M059J (cell line): ENCODE measurements at places on chromosomes 2 and 18.

- DNase-seq = no peak
These were observed 19.3 kb downstream of the INPP5D start for GRCh38 chr2:233079473-233079877.

DNA sequence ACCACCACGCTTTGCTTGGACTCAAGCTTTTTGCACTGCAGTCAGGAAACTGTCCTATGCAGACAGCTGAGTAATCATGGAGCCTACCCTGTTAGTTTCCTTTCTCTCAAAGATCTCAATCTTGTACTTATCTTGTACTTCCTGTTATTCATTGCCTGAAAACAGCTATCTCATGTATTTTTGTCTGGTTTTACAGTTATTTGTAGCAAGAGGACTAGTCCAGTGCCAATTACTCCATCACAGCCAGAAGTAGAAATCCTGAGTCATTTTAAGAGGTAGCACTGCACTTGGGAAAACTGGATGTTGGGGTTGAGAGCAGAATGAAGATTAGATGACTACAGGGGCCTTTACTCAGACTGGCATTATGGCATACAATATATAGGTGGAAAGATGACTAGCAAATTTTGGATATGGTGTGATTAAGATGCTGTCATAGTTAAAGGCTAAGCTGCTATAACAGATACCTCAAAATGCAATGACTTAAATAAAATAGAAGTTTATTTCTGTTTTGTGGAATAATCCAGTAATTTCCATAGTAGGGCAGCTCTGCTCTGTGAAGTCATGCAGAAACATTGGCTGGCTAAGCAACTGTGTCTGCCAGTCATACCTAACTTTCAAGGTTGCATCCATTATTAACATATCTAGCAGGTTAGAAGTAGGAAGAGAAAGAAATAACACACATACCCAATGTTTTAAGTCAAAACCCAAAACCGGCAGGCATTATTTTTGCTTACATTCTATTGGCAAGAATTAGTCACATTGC lies 21.1 kb upstream of the CHMP3 start:
- DNase-seq = peak; percentile 60

DNA sequence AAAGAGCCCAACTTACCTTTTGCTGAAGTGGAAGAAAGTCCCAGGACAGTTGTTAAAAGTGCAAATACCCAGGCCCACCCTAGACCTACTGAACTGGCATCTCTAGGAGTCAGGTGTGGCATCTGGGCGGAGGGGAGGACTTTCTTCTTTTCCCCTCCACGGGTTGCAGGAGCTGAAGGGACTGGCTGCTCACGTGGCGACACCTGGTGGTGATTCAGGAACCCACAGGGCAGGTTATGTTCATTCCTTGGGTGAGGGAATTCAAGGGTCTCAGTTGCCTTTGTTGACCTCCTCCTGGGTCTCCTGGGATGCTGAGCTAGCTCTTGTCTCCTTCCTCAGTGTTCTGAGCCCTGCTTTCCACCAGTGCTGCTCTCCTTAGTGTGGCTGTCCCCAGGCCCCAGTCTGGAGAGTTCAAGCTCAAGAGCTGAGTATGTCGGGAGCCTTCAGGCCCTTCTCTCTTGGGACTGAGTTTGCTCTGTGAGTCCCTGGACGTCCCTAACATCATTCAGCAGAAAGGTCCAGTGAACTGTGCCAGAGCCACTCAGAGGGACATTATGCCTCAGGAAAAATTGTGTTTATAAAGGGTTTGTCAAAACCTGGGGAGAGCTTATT lies 56.9 kb downstream of the DYSF start:
- DNase-seq = peak; percentile 48

DNA sequence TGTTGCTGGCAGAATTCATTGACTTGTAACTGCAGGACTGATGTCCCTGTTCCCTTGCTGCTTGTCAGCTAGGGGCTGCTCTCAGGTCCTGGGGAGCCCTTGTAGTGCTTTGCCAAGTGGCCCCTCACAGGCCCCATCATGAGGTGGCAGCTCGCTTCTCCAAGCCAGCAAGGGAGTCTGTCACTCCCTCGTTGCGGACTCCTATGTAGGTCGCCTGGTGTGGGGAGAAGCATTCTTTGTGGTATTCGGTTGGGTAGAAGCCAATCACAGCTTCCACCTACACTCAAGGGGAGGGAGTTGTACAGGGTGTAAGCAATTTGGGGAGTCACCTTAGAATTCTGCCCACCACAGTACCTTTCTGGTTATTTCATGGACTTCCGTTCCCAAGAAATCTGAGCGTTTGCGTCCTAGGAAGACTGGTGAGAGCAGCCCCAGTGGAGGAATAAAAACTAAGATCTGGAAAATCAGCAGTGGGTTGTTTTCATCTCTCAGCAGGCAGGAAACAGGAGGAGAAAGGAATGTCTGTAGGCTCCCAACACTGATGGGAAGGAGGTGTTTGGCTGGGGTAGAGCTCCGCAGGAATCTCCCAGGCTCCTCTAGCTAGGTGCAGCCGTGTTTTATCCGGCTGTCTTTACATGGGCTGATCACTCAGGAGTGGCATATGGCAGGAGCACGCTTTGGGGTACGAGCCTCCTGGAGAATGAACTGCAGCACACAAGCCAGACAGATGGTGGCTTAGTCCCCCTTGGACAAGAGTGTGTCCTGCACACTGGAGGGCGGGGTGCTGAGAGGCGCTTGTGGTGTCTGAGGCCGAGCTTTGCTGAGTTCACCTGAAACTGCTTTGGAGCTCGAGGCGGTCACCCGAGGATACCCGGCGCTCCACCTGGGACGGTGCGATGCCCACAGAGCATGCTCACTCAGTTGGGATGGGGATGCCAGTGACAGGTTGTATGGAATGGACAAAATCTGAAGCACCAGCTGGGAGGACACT lies 58.3 kb downstream of the LDLRAD4 start:
- no peak for DNase-seq

DNA sequence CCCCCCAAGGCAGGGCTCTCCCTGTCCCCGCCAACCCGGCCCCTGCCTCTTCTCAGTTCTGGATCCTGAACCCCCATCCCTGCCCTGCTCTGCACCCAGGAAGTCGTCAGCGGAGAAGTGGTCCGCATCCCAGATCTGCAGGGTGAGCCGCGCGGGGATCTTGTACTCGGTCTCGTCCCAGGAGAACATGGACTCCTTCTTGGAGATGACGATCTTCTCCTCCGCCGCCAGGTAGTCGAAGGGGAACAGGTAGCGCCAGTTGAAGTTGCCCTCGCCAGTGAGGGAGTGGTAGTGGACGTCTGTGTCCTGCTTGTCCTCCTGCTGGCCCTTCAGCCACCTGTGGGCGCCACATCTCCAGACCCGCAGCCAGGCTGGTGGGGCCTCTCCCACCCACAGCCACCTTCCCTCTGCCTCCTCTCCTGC lies 16.3 kb downstream of the OTOF start:
- no peak for DNase-seq

DNA sequence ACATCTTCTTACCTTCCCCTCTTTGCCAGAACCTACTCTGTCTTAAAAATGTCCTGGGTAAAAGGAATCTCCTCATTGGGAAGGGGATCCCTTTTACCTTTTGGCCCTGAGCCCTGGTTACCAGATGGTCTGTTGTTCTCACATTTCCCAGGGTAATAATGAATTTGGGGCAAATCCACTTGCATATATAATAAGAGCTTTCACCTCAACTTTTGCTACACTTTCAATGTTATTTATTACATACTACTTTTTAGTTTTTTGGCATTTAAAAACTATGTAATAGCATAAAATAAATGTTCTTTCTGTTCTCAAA lies 15.0 kb downstream of the CERS6 start:
- DNase-seq = no peak

DNA sequence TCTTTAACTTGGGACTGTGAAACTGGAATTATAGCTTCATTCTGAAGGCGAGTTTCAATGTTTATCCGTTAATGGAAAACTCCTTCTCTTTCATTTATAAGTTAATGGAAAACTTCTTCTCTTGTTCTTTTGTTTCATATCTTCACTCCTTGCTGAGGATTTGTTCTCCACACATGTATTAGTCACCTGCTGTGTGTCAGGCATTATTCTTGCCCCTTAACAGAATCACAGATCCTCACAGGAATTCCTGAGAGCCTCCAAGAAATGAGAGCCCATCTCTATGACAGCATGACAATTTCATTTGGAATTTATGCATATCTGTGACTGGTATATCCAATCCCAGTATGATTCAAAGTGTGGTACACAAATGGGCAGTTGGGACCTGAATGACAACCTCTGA lies 545.8 kb downstream of the BCL11A start:
- no peak for DNase-seq

GRCh38 chr2:169107645-169108044 lies 38.3 kb downstream of the DHRS9 start:
- no peak for DNase-seq

DNA sequence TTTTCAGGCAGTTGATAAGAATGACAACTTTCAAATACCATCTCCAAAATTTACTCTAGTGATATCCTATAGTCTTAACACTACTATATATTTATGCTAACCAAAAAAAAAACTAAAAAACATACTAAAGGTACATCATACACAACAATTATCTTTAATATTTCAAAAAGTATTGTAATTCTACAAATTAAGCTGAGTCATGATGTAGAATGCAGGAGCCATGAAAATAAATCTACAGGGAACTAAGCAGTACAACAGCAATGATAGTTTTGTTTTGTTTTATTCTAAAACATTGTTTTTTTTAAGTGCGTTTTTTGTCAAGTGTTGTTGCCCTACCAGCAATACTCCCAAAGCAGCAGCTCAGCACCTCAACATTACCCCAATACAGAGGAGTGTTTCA lies 314.3 kb downstream of the FSIP2 start:
- DNase-seq = no peak

DNA sequence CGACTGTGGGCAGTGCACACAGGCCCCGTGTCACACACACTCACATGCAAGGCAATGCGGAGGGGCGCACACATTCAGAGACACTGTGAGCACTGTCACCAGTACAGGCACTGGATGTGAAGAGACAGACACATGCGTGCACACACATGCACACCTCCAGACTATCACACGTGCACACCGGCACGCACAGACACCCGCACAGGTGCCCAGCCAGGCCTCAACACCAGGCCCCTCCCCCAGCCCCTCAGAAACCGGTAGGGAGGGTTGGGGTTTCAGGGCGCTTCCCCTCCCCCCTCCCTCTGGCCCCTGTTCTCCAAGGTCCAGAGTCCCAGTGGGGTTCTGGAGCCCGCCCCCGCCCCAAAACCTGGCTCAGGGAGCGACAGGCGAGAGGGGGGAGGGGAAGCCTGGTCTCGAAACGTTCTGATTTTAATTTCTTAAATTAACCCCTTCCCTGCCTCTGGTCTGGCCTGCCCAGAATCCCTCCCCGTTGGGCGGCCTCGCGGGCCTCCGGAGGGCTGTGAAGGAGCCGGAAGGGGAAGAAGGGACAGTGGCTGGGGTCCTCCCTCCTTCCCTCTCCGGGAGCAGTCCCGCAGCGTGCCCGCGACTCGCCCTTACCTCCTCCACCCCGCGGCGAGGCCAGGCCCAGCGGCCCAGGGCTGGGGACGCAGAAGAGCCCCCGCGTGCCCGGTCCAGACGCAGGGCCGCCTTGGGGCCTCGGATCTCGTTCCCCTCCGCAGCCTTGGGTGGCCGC lies 558 bp downstream of the FBXO41 start:
- DNase-seq = no peak
